ENCODE measurements at places on chromosomes 6 and 20. TPM values are rescaled to one million over a fixed set of nuclear protein-coding genes. Genes with fewer than 3 reads are reported as not detected.

Gene SLC17A1
- not detected for total RNA-seq

Gene SLC25A27
- total RNA-seq = 23.6 TPM

Gene MUCL3
- 0.29 TPM for total RNA-seq

Gene FAM83C
- 0.25 TPM for total RNA-seq

Gene LGSN
- 0.46 TPM for total RNA-seq

Gene RAET1L
- not detected for total RNA-seq

Gene PPP1R14C
- total RNA-seq = 6.5 TPM

Gene ZNF451
- 57.7 TPM for total RNA-seq

Gene CASS4
- total RNA-seq = 0.23 TPM

Gene PRDM13
- not detected for total RNA-seq

Gene OPRL1
- 0.56 TPM for total RNA-seq

Gene MCCD1
- total RNA-seq = not detected

Gene SNX21
- total RNA-seq = 9.2 TPM

Gene SMIM26
- total RNA-seq = 103 TPM

Gene RFX6
- total RNA-seq = not detected

Gene SLC22A2
- total RNA-seq = 0.90 TPM

Gene SAYSD1
- total RNA-seq = 12.6 TPM

Gene TBXT
- total RNA-seq = 0.34 TPM

Gene OVOL2
- not detected for total RNA-seq

Gene AIG1
- 33.3 TPM for total RNA-seq

Gene DEFB129
- not detected for total RNA-seq

Gene ELMO2
- 58.2 TPM for total RNA-seq

Gene TXLNB
- total RNA-seq = 0.81 TPM

Gene TBC1D32
- total RNA-seq = 12.8 TPM

Gene TCP11
- total RNA-seq = not detected

Gene SLA2
- total RNA-seq = 0.49 TPM

Gene CEP250
- total RNA-seq = 27.6 TPM

Gene SSTR4
- not detected for total RNA-seq

Gene FAM217A
- 2.0 TPM for total RNA-seq

Gene ECT2L
- total RNA-seq = 0.39 TPM

Gene TMEM244
- total RNA-seq = not detected

Gene PAK5
- 21.7 TPM for total RNA-seq

Gene BACH2
- total RNA-seq = 27.0 TPM

Gene DEFB125
- not detected for total RNA-seq

Gene PLA2G7
- 0.45 TPM for total RNA-seq

Gene TMEM217
- total RNA-seq = 1.6 TPM

All from motor neuron (in vitro differentiated cells).